GM13976 (cell line): ENCODE measurements at places on chromosomes 2 and 18.
A peak's percentile ranks its signal among the peaks of the same experiment; 100 is the strongest.

GRCh38 chr2:36951574-36951973 is 14.8 kb downstream of the STRN start:
- DNase-seq, result no peak

- no peak for DNase-seq
Measured at GRCh38 chr2:85042330-85042729, 71.4 kb downstream of the KCMF1 start.

- DNase-seq, result no peak
Measured at GRCh38 chr2:35522450-35522849, 833.1 kb upstream of the CRIM1 start.

DNA sequence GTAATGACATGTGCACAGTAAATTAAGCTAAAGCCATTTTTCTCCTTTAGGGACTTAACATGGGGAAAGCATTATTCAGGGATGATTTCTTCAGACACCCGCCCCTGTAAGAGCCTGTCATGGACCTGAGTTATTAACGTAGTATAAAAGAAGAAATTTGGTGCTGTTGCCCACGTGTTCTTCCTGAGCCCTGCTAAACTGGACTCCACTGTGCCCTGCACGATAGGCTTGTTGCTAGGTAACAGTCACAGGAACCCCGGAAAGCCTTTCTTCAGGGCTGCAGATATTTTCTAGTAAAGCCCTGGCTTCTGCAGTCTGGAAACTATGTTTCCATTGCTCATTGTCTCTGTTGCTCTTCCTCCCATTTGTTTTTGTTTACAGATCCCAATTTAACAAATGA is 157.9 kb downstream of the LRRC30 start:
- DNase-seq, result no peak

DNA sequence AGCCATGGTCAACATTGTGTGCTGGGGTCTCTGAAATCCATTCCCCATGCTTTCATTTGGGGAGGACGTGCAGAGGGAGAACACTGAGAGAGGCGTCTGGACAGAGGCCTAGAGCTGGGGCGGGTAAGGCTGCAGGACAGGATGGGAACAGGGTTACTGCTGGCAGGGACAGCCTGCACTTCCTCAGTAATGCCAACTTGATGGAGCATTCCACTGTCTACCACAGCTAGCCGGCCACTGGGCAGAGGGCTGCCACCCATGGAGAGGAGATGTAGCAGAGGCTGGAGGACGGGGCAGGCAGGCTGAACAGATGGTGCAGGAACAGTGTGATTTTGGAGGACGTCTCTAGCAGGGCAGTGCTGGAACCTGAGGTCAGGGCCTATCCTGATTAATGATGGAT is 29.3 kb downstream of the MRPL33 start:
- no peak for DNase-seq

DNA sequence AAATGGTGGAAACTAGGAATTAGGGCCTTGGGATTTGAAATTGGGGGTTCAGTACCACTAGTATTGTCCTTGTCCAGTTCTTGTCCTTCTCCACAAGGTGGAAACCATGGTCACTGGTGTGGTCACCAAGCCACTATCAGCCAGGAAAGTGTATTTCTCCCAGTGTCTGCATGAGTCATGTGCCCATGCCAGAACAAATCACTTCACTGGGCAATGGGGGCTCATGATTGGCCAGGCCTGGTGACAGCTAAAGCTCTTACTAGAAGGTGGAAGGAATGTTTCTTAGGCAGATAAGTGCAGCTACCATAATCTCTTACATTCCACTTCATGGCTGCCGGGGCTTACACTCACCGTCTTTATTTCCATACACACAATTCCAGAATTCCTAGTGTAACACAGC is 124.8 kb upstream of the TACR1 start:
- DNase-seq, result no peak

DNA sequence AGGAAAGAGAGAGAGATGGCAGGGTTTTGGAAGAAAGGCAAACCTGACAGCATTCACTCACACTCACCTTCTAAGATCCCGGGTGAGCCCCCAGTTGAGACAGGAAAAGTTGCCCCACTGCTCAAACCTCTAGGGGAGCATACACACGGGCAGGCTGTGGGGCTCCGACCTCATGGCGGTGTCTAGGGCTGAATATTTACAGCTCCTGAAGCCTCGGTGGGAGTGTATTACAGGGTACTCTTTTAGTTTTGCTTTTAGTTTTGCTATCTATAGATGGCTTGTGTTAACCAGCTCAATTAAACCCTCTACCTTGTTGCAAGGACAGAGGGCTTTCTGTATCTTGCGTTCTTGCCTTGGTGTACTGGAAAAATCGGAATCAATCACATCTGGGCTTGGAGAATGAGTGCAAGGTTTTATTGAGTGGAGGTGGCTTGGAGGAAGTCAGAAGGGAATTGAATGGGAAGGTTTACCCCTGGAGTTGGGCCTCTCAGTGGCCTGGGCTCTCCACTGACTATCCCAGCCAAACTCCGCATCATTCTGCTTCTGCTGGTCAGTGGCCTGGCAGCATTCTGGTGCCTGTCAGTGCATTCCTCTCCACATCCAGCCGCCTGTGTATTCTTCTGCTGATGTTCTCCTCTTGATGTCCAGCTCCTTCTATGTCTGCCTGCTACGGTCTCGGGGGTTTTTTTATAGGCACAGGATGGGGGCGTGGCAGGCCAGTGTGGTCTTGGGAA is 10.1 kb upstream of the IFIH1 start:
- no peak for DNase-seq

DNA sequence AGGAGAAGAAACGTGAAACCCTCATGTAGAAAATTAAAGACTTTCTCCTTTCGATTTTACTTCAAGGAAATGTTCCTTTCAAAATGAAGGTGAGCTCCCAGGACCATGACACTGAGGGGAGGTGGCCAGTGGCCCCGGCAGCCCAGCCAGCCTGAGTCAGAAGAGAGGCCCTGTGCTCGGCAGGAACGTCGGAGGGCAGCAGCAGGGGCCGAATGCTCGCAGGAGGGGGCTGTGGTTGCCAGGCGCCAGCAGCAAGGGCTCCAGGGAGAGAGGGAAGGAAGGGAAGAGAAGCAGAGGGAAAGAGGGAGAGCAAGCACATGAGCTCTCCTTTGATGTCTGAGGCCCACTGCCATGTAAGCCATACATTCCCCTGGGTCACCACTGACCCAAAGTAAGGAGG is 73.3 kb upstream of the ACKR3 start:
- DNase-seq, result no peak

- DNase-seq, result no peak
Measured at GRCh38 chr18:77676910-77677309, 427.3 kb downstream of the GALR1 start.

- DNase-seq, result peak; percentile 48
Measured at GRCh38 chr2:121648206-121649148, 785 bp downstream of the CLASP1 start.
